ENCODE measurements at places on chromosomes 4 and X.

GRCh38 chr4:74751856-74752255, 42.5 kb downstream of the BTC start:
- no peak for DNase-seq

- no peak for DNase-seq
Observed at GRCh38 chrX:13059637-13060499, 15.4 kb upstream of the FAM9C start.

GRCh38 chr4:184039963-184040383, 134.9 kb downstream of the STOX2 start:
- DNase-seq, result no peak

- no peak for DNase-seq
Observed at GRCh38 chrX:104310090-104310489, 55.4 kb upstream of the ESX1 start.

DNA sequence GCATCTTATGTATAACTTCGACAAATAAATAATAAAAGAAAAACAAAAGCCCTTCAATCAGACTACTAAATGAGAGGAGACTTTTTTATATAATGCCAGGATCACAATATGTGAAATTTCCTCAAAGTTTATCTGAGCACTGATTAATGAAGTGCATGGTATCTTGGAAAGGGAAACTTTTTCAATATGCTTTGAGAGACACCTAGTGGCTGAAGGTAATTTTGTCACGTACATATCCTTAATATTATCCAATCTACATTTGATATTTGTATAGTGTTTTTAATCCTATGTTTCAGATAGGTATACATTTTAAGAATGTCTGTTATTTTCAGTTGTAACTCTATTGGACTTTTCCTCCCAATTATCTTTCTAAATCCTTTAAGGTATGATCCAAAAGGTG, 146.8 kb downstream of the KLHL4 start:
- DNase-seq, result no peak

DNA sequence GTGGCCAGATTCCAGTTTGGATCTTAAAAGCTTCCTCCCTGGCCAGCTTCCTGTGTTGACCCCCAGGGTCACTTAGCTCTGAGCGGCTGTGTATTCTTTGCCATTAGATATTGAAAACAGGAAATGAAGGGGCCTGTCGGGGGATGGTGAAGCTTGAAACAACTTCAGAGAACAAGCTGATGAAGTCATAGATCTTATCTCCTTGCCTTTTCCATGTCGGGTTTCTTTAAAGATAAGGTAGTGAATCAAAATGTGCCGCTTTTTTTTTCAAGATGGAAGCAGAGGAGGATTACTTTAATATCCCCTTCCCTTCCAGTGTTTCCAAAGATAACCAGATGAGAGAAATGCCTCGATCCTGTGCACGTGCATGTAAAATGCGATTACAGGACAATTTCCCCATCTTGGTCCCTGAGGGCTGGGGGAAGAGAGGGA, 508.5 kb downstream of the MID1IP1 start:
- DNase-seq, result no peak

DNA sequence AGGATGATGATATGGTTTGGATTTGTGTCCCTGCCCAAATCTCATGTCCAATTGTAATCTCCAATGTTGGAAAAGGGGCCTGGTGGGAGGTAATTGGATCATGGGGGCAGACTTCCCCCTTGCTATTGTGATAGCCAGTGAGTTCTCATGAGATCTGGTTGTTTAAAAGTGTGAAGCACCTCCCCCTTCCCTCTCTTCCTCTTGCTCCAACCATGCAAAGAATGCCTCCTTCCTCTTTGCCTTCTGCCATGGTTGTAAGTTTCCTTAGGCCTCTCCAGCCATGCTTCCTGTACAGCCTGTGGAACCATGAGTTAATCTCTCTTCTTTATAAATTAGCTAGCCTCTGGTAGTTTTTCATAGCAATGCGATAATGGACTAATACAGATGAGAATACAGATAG, 19.7 kb upstream of the ALG13 start:
- DNase-seq, result no peak

- no peak for DNase-seq
Observed at GRCh38 chr4:54643958-54644751, 13.6 kb upstream of the KIT start.

GRCh38 chrX:70774223-70774622, 134.3 kb downstream of the TEX11 start:
- DNase-seq, result no peak

GRCh38 chr4:76950956-76951671, 1.6 kb downstream of the SEPTIN11 start:
- DNase-seq, result no peak

GRCh38 chr4:4735870-4736269, 123.6 kb upstream of the MSX1 start:
- DNase-seq, result no peak

Measured in GM18507 (cell line).